ENCODE measurements at places on chromosomes 7 and 10. TPM values are rescaled to one million over a fixed set of nuclear protein-coding genes. Genes with fewer than 3 reads are reported as not detected.

The GALNT17 gene
- polyA plus RNA-seq = 7.8 TPM

The PKD2L1 gene
- not detected for polyA plus RNA-seq

The OR9A2 gene
- polyA plus RNA-seq = not detected

- DNase-seq = no peak
Measured at GRCh38 chr10:62037166-62037831, 135.8 kb downstream of the ARID5B start.

DNA sequence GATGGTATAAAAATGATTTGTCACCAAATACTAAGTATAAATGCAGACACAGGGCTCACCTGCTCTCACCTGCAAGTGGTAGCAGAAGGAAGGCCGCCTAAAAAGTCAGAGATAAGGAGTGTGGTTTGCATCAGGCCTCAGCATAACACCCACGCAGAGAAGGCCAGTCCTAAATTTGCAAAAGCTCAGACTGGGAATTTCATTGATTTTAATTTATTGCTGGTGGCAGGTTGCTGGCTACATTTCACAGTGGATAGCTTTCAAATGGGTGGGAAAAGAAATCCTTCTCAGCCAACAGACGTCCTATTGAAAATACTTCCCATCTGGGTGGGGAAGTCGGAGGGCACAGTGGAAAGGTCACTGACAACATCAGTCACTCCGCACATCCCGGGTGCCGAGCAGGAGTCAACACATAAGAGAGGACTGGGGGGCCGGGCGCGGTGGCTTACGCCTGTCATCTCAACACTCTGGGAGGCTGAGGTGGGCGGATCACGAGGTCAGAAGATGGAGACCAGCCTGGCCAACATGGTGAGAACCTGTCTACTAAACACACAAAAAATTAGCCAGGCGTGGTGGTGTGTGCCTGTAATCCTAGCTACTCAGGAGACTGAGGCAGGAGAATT is 561.8 kb upstream of the MKI67 start:
- DNase-seq = no peak

- no peak for DNase-seq
Measured at GRCh38 chr10:112532189-112532588, 85.2 kb downstream of the VTI1A start.

The OR6V1 gene
- polyA plus RNA-seq = not detected

- no peak for DNase-seq
Measured at GRCh38 chr10:47238331-47239095, 61.5 kb upstream of the GDF10 start.

- no peak for DNase-seq
Measured at GRCh38 chr7:84455788-84456187, 261.2 kb upstream of the SEMA3A start.

Measured in right cardiac atrium (tissue), 5 donors.